ENCODE measurements at places on chromosomes 3 and 15. TPM values are rescaled to one million over a fixed set of nuclear protein-coding genes. Genes with fewer than 3 reads are reported as not detected.

Gene PLA2G4E
- not detected for total RNA-seq

Gene DAPK2
- 3.6 TPM for total RNA-seq

Gene TM6SF1
- 2.1 TPM for total RNA-seq

Gene FMN1
- 5.4 TPM for total RNA-seq

Gene GPR27
- 0.17 TPM for total RNA-seq

Gene STXBP5L
- total RNA-seq, result not detected

Gene GNB4
- 19.9 TPM for total RNA-seq

Gene CAMKV
- not detected for total RNA-seq

Measured in liver (tissue), 10 donors.